ENCODE measurements at places on chromosomes 6 and 20.

- no peak for DNase-seq
Measured at GRCh38 chr6:160510199-160510598, 153.9 kb downstream of the LPA start.

- DNase-seq, result no peak
Measured at GRCh38 chr6:8238773-8239683, 136.7 kb upstream of the EEF1E1 start.

GRCh38 chr6:168582571-168582981 is 141.6 kb downstream of the SMOC2 start:
- no peak for DNase-seq

DNA sequence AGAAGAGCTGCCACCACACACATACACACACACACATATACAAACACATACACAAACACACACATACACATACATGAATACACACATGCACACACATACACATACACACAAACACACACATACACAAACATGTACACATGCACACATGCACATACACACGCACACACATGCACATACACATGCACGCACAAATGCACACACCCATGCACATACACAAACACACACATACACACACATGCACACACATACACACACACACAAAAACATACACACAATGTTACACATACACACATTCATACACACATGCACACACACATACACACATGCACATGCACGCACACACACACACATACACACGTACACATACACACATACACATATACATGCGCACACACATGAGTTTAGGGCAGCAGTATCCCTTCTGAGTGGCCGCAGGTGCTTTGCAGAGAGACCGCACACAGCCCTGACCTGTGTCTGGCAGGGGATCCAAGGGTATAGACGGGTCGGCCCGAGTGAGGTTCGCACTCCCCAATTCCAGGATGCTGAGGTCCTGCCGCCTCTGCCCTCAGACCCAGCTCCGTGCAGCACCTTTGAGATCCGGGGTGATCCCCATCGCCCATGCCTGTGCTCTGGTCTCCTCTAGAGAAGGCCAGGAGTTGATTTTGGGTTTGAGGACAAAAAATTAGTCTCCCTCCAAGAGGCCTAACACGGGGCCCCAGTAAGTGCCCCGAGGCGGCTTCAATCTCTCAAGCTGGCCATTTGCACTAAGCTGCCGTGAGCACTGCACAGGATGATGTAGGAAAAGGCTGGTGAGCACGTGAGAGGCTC is 56.8 kb downstream of the TMEM242 start:
- DNase-seq, result no peak

DNA sequence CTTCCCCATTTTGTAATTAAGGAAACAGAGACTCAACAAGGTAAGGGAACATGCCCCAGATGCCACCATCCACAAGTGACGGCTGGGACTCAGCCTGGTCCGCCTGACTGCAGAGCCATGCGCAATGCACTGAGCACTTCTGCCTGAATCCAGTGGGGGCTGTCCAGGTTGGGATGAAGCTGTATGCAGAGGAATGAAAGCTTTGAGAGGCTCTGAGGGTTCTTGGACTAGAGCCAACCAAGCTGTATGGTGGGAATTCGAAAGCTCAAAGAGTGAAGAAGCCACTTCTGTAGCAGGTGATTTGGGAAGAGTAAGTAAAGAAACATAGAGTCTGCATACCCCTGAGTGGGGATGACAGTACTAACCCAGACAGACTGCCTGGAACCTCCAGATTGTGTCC is 127.6 kb upstream of the AKAP12 start:
- no peak for DNase-seq

DNA sequence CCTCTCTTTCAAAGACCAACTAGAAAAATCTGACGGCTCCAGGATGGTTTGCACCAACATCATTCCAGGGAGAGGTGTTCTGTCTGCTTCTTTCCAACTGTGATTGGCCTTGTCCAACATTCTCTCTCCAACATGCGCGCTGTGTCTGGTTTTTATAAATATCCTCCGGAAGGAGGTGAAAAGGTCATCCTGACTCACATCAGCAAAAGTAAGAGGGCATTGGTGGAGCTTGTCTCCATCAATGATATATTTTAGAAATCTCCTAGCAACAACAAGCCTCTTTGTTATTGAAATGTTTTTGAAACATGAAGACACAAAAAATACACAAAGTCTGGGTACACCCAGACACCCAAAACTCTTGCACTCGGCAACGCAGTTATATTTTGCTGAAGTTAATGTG is 475.3 kb upstream of the JARID2 start:
- no peak for DNase-seq

DNA sequence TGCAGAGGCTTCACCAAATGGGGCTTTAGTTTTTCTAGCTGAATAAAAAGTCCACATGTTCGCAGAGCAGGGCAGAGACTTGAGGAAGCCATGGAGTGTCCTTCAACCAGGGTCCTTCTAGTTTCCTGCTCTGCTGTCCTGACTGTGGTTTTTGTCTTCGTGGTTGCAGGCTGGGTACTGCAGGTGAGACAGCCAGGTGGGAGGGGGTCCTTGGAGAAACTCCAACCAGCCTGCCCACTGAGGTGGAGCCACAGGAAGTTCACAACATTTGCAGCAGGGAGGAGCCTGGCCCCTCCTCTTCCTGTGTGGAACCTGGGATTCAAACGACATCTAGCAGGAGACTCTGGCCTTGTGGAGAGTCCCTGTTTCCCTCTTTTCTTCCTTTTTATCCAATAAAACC is 68.8 kb upstream of the MYLIP start:
- DNase-seq, result no peak

DNA sequence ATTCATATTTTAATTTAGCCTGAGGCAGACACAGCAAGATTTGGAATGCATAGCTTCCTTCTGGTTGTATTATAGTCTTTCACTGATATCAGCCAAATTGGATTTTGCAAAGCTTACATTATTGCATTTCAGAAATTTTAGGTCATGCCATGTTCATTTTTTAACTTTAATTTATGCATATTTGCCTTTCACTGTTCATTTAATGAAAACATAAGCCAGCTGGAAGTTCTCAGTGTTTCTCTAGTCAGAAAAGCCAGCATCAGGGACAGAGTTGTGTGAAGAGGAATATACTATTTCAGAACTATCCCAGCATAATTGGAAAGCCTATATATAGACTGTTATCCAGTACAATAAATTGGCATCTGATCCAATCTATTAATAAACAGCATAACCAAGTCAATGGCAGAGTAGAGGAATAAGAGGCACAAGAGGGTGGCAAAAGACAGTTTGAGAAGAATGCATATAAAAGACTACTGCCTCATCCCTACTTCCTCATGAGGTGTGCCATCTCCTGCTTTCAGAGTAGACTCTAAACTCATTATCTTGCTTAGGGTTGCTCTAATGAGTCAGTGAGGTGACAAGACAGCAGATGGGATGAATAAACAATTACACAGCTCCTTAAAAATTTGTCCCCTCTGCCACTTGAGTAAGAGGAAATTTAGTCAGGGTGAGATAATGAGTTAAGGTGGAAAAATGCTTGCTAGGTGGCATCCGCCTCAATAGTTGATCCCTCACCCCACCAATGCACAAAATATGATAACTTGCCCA is 159.8 kb upstream of the HCRTR2 start:
- DNase-seq, result no peak

All from activated T-helper 1 cell treated with Interleukin-2 at 50 U/mL for 16 hours (primary cell).